Adipocyte (in vitro differentiated cells): ENCODE measurements at places on chromosomes 1 and 21.
A peak's percentile ranks its signal among the peaks of the same experiment; 100 is the strongest.

DNA sequence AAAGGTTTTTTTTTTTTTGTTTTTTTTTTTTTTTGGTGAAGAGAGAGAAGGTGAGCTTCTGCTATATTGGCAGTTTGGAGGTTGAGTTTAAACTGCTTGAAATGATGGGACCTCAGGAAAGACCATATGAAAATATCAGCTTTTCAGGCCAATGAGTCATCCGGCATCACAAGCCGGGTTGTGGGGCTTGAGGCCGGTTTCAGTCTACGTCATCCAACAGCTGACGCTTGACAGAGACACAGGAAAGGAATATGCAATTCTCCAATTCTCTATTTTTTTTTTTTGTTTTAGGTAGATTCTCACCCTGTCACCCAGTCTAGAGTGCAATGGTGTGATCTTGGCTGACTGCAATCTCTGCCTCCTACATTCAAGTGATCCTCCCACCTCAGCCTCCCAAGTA is 52.4 kb downstream of the KCNJ6 start:
- no peak for DNase-seq

GRCh38 chr1:202852163-202852904 is 36.6 kb downstream of the RABIF start:
- peak; percentile 38 for DNase-seq

- DNase-seq: no peak
Measured at GRCh38 chr1:47524272-47524671, 86.4 kb downstream of the FOXD2 start.

DNA sequence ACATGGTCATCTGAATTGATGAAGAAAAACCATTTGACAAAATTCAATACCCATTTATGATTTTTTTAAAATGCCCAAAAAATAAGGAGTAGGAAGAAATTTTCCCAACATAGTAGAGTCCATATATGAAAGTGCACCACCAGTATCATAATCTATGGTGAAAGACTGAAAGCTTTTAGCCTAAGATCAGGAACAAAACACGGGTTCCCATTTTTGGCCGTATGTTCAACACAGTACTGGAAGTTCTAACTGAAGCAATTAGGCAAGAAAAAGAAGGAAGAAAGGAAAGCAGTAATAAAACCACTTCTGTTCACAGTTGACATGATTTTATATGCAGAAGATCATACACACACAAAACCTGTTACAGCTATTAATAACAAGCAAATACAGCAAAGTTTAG is 227.8 kb upstream of the RAB4A start:
- no peak for DNase-seq

DNA sequence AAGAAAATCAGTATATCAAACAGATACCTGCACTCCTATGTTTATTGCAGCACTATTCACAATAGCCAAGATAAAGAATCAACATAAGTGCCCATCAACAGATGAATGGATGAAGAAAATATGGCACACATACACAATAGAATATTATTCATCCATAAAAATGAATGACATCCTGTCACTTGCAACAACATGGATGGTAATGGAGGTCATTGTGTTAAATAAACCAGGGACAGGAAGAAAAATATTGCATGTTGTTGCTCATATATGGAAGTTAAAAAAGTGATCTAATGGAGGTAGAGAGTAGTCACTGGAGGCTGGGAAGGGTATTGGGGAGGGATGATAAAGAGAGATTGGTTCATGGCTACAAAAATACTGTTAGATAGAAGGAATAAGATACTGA is 65.4 kb upstream of the CR2 start:
- DNase-seq: no peak

DNA sequence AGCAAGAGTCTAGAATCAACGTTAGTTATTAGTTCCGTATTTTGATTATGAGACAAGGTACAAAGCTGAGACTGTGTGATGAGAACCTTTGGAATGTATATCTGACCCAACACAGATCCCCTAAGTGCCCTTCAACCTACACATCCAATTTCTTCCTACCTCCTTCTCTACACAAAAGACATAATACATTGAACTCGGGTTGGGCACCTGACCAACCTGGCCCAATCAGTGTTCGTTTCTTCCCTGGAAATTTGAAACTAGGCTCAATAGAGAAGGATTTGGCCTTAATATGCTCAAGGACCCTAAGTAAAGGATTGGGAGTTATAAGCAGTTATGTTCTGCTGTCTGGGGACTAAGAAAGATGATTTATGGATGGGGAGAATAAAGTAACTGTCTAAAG is 12.1 kb downstream of the ITSN1 start:
- DNase-seq: no peak

- no peak for DNase-seq
Measured at GRCh38 chr1:27220096-27220495, 14.3 kb upstream of the WDTC1 start.

DNA sequence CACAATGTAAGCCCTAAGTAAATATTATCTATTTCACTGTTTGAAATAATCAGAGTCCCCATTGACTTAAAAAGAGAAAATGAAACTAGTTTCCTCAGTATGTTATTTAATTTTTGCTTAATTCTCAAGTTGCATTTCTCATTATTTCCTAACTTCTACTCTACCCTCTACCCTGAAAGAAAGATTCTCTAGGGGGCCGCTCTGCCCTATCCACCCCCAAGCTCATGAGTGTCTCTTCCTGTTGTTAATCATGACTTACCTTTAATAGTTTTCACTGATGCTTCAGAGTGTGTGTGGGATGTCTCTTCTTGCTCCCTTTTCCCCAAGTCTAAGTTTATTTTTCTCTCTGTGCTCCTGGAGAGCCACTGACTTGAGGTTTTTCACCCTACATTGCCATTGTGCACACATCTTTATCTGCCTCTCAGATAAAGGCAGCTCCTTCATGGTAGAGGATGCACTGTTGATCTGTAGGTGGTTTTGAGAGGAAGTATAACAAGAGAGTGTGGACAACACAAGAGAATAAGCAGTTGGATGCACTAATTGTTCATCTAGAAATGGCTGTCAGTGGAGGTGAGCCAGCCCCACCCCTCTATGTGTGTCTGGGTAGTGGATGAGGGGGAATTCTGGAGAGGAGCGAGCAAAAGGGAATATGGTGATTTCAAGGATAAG is 261.7 kb downstream of the CHRM3 start:
- DNase-seq: no peak

GRCh38 chr1:118995312-118996016 is 7.3 kb upstream of the TBX15 start:
- DNase-seq: no peak

DNA sequence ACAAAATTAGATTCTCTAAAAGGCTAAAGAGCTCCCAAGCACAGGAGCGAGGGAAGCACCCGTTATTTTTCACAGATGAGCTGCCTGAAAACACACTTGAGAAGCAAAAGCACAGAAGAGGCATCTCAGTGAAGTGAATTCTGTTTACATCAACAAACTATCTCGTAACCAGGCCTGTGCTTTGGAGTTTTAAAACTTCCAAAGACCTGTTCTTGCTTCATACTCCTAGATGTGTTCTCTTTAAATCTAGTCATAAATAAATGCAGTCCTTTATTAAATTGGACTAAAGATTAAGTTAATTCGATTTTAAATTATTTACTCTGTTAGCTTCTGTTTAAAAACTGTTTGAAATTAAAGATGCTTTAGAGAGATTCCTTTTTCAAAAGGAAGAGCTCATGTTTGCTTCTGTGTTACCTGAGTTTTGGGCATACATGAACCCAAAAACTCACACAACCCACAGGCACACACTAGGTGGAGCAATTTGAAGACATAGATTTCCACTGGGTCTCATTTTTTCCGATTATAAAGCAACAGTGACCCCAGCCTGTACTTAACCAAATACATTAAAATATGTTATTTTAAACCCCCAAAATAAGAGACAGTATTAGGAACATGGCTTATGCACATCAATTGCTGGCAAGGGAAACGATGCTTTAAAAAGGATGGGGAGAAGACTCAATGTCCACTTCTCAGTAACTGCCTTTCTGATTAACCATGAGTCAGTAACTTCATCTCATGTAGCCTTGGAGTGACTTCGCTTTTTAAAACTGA is 648.2 kb downstream of the SMYD3 start:
- DNase-seq: peak; percentile 57

GRCh38 chr1:208170252-208170651 is 73.9 kb downstream of the PLXNA2 start:
- DNase-seq: no peak

GRCh38 chr1:20063861-20064292 is 6.1 kb upstream of the PLA2G5 start:
- DNase-seq: peak; percentile 5

DNA sequence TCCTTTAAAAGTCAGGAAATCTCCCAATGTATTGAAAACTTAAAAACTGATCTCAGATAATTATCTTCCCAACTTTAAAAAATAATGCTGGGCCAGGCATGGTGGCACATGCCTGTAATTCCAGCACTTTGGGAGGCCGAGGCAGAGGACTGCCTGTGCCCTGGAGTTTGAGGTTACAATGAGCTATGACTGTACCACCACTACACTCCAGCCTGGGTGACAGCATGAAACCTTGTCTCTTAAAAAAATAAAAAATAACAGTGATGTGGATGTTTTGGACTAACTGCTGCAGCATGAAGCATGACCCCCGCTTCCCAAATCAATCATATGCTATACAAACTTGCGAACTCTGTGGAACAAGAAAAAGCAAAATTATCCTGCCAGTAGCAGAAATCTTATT is 186.3 kb downstream of the RERE start:
- DNase-seq: peak; percentile 9

- no peak for DNase-seq
Measured at GRCh38 chr1:30196457-30196856, 526.9 kb downstream of the MATN1 start.

DNA sequence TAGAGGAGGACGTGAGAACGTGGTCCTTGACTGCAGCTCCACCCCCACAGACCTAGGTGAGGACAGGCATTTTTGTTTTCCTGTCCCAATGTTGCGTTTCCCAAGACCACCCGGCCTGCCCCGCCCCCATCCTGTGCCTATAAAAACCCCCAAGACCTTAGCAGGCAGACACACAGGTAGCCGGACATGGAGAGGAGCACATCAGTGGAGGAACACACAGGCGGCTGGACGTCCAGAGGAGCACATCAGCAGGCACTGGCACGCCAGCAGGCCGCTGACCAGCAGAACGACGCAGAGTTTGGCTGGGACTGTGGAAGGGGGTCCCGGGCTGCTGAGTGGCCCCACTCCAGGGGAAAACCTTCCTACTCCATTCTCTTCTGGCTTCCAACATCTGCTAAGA is 12.7 kb upstream of the HMGCL start:
- DNase-seq: no peak

DNA sequence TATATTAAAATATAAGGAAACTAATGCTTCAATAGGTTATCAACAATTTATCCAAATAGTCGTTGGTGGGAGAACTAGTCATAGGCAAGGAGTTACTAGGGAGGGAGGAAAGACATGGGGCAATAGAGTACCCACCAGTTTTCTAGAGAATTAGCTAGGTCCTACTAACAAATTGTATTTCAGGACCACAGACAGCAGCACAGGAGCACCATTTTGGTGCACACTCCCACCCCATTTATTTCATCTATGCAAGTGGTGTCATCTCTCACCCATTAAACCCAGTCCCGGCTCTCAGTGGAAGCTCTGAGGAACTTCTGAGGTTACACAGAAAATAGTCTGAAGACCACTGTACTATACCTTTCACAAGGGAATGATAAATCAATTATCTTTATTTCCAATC is 89.0 kb upstream of the BCAR3 start:
- peak; percentile 18 for DNase-seq

DNA sequence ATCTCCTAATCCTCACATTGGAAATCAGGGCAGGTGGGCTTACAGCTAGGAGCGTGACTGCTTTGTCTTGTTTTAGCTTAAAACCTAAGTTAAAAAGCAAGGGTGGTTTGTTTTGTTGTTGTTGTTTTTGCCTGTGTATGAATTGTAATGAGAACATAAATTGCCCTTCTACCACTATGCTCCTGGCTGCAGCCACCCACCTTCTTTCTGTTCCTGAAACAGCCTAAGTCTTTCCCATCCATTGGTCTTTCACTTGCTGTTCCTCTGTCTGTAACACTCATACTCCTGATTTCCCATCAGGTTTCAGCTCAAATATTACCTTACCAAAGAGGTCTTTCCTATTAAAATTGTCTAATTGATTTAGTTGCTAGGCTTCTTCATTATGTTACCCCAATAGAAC is 604 bp upstream of the TMEM79 start:
- DNase-seq: no peak

DNA sequence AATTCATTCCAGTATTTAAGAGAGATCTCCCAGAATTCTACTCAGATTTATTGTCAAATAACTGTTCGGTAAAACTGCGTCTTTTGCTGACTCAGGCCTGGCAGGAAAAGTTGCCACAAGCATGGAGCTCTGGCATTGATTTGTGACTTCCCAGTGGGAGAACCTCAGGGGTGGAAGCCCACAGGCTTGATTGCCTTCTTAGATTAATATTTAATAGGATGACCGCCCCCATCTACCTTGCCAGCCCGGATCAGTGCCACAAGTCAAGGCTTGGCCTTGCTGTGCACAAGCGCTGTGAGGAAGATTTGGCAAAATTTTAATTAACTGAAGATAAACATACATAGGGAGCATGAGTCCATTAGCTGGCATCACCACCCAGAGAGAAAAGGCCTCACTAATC is 93.5 kb downstream of the LRIG2 start:
- DNase-seq: no peak

DNA sequence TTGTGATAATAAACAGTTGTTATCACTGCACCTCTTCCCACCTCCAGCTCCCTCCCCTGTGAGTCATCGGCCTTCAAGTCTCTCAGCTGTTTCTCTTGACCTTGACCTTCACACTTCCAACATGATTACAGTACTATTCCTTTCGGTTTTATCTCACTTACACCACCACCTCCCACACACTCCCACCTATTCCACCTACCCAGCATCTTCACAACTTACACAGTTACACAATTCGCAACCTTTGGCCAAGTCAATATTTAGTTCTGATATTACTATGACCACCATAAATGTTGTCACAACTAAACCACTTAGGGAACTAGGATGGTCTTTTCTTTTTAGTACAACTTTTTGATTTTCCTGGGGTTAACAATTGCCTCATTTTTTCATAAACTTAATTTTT is 60.2 kb downstream of the RIPK4 start:
- DNase-seq: no peak

- peak; percentile 85 for DNase-seq
Measured at GRCh38 chr1:233440951-233441401, 113.5 kb downstream of the MAP3K21 start.

DNA sequence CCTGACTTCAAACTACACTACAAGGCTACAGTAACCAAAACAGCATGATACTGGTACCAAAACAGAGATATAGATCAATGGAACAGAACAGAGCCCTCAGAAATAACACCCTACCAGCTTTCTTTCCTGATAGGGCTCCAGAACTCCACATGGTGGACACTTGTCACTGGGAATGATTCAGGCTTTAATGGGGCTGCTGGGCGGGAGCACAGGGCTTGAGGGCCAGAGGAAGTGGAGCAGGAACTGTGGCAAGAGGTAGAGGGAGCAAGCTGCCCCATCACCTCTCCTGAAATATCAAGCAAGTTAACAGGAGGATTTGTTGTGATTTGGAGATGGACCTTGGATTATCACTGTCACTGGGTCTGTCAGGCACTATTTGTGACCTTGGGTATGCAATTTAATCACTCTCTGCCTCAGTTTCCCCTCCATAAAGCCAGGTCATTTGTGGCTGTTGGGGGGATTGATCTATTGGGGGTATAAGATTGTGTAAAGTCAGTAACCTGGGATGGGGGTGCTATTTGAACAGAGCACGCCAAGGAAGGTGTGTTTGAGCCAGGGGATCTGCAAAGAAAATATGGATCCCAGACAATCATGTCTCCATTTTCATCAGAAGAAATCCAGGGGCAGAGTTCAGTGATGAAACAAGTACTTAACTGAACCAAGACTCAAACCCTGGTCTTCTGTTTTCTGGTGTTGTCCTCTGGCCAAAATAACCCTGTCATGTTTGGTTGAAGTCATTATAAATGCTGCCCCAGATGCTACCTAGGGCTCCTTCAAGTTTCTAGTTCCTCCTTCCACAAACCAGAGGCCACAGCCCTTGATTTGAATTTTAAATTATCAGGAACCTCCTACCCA is 25.2 kb downstream of the ETS2 start:
- DNase-seq: no peak
